ENCODE measurements at places on chromosomes 1 and 21.

DNA sequence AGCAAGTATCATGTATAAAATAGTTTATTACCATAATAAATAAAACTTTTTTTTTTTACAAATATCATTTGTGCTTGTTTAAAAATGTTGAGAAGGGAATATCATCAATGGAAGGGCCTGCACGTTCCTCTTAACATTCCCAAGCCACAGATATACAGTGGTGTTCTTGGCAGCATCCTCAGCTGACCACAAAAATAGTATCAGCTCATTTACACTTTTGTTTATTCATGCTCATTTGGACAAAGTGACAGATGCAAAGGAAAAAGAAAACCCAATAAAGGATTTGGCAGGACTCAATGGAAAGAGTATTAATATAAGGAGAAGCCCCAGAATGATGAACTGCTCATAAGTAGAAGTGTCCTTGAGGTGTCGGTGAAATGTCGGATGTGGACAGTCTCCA lies 349.6 kb downstream of the HHAT start:
- no peak for DNase-seq

DNA sequence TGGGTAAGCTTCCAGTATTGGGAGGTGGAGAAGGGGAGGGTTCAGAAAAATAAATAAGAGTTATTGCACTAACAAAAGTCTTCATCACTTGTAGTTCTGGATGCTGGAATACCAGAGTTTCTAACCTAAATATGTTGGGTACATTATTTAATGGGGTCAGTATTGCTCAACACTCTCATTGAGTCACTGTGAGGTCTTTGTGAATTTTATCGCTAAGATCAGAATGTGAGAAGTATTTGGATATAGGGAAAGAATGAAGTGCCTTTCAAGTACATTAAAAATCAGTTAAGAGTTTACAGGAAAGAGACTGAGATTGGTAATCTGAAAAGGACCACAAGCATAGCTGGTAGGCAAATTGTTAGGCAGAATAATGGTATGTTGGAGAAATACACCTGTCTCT lies 8.8 kb downstream of the SNRPE start:
- no peak for DNase-seq

DNA sequence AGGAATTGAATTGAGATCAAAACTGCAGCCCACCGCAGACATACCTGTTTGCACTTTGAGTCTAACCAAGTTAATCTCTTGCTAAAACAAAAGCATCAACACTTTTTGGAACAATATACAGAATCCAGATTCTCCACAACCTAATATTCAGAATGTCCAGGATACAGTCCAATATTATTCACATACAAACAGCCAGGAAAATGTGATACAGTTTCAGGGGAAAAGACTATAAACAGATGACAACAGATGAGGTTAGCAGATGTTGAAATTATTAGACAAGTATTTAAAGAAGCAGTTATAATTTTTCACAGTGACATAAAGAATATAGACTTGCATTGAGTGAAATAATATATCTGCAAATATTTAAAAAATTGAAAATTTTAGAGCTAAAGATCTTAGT lies 678.1 kb upstream of the CXADR start:
- no peak for DNase-seq

- DNase-seq = no peak
Measured at GRCh38 chr1:147072482-147073432, 99.5 kb downstream of the PRKAB2 start.

DNA sequence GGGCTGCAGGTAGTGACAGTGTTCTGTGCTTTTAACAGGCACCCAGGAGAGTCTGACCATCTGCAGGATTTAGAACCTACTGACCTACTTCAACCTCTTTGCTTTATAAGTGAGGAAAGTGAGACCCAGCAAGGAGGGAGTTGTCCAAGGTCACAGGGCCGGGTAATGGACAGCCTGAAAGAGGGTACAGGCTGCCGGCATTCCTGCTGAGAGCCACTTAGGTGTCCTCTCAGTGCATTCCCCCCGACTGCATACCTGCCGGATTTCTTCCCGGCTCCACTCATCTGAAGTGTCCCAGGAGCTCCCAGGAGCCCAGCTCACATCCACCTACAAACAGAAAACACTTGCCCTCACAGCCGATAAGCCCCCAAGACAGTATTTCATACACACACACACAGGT lies 13.9 kb downstream of the PHLDA3 start:
- no peak for DNase-seq

DNA sequence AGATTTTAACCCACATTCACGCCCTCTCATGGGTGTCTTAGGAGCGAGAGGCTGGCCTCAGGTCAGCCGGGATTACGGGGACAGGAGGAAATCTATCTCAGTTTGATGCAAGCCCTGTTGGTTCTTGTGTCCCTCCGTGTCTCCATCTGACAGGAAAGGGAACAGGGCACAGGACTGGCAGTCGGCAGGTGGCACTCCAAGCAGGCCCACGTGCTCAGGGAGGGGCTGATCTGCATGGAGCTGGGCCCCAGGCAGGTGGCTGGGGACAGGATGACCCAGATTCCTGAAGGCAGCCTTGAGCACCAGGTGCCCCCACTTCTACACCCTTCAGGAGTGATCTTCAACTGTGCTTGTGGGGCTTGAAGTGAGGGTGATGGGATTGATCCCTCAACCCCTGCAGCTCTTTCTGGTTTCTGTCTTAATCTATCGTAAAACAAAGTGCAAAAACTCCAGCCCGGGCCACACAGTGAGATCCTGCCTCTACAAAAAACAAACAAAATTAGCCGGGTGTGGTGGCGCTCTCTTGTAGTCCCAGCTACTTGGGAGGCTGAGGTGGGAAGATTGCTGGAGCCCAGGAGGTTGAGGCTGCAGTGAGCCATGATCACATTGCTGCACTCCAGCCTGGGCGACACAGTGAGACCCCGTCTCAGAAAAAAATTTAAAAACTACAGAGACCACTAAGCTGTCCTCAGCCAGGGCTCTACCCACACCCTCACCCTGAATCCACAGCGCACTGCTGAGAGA lies 8.3 kb downstream of the PLEKHG5 start:
- peak; percentile 83 for DNase-seq

DNA sequence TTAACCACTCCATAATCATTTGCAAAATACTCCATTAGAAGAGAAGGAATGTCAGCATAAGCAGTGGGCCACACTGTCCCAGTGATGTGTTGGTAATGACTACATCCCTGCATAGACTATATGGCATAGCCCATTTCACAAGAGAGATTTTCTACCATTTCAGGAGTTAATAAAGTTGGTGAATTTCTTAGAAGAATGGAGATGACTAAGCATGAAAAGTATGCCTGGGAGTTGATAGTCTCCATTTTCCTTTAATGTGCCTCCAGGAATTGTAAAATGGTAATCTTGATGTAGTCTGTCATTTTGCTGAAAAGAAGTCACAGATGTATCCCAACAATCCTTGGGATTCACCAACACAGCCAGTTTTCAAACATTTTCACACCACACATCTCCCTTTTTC lies 608.8 kb upstream of the CHRM3 start:
- DNase-seq = no peak

DNA sequence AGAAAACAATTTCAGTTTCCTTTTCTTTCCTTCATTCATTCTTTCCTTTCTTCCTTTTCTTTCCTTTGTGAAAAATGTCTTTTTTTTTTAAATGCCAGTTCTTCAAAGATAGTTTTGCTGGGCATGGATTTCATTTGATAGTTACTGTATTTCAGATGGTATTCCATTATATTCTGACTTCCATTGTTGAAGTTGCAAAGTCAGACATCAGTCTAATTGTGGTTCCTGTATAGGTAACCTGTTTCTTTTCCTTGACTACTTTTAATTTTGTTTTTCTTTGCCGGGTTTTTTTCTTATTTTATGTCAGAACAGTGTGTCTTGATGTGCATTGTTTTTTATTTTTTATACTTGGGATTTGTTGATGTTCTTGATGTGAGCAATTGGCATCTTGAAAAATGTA lies 40.4 kb upstream of the MPC2 start:
- DNase-seq = no peak

- DNase-seq = no peak
Measured at GRCh38 chr1:244056577-244056976, 5.5 kb downstream of the ZBTB18 start.

- no peak for DNase-seq
Measured at GRCh38 chr1:145917595-145917994, 922 bp downstream of the PEX11B start.

- DNase-seq = peak; percentile 75
Measured at GRCh38 chr1:18820791-18821641, 38.4 kb downstream of the TAS1R2 start.

DNA sequence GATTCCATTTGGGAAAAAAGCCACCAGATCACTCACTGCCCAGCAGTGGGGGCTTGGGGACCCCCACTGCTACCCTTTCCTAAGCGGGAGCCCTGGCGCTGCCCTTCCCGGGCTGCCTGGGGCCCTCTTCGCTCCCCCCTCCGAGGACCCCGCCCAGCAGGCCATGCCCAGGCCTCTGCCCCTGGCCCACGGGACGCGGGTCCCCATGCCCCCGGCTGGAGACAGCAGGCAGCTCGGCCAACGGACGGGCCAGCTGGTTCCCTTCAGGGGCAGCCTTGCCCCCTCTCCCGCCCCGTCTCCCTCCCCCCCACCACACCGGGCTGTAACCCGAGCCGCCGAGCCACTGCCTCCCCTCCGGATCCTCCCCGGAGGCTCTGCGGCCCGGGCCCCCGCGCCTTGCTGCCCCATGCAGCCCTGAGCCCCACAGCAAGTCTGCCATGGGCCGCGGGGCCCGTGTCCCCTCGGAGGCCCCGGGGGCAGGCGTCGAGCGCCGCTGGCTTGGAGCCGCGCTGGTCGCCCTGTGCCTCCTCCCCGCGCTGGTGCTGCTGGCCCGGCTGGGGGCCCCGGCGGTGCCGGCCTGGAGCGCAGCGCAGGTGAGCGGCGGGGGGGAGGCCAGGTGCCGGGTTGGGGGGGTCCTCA lies at the start of gene MMP23B:
MMP23B (plus strand) TSS at position 392 of the 639 bp plus-strand sequence; CDS start at position 438, 46 bp downstream.
- no peak for DNase-seq

DNA sequence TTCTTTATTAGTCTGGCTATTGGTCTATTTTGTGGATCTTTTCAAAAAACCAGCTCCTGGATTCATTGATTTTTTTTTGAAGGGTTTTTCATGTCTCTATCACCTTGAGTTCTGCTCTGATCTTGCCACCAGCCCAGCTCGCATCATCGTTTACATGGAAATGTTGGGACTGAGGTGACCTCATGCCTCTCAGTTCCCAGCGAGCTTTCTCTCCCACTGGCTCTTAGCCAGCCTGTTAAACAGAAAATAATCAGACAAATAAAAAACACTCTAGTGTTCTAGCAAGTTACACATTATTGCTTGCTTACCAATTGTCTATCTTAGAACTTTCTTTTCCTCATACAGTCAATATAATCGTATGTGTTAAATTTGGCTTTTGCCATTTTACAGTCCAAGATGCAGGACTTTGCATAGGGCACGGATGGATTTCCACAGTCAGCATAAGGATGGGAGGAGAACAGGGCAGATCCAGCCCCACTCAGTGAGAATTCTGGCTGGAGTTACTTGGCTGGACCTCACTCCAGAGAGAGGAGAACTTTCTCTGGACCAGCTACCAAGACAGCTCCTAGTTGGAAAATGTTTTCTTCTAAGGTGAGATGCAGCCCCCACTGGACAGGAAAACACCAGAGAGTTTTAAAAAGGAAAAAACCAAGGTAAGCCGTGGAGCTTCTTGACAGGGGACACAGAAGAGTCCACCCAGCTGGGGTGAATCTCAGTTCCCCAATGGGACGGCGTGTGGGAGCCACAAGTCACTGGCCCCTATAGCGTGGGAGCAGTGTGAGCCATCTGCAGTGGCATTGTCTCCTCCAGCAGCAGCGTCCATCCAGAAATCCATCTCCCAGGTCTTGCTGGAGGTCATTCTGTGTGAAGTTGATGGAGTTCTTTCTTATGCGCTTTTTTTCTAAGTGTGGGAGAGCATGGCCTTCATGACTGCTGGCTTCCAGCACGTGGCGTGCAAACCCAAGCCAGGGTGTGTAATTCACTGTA lies 17.6 kb downstream of the PGBD2 start:
- DNase-seq = no peak

DNA sequence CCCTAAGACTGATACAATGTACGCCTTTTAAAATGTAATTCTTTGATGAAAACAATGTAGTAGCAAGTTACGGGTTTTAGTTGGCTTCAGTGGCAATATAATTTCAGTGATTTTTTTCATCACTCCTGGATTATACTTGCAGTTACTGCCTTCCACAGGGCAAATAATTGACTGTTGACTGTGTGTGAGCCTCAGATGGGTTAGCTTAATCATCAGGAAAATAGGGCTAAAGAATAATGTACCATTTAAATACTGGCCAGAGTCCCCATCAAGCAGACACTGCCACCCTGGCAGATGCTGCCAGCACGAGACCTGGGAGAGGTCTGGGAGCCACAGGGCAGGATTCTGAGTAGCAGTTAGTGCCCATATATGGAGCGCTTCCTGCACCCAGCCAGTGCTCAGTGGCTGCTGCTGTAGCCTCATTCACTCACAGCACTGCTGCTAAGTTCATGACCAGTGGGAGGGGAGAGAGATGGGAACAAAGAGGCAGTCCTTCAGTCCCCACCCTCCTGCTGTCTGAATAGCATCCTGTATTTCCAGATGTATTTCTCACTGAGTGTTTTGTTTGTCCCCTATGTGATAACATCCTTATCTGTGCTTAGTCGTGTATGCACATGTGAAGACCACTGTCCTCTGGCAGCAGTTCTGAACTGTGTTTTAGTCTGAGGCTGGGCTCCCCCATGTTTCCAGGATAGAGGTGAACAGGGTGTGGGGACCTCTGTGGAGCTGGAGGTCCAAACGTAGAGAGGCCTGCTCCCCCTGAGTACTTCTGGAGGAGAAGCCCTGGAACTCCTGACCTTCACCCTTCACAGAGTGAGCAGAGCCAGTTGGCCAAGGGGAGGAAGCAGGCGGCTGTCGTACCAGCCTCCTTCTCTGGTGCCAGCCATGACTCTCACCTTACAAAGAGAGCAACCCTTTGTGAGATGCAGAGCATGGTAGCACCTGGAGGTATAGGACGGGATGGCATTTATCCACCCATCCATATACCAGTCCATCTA lies 80.4 kb downstream of the ADARB1 start:
- peak; percentile 11 for DNase-seq

DNA sequence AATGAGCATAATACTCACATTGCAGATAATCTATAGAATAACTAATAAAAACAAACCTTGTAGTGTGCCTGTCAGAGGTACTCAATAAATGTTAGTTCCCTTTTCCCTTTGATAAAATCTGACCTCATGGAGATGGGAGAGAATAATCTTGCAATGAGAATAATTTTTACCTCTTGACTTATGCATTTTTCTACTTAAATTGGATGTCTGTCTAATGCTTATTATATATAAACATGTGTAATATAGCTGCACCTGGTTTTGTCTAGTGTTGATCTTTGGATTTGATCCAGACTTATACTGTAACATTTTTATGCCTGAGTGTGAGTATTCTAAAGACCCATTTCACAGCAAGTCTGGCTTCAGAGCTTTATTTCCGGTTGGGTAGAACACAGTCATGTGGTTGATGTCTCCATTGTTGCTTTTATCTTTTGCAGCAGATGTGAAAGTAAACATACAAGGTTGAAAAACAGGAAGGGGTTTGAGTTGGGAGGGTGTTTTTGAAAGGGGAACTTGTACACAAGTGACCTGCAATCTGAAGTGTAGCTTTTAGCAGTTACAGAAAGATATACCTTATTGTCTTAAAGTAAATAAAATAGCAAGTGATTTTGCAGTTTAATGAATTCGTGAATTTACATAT lies 12.4 kb downstream of the EPB41 start:
- peak; percentile 37 for DNase-seq

DNA sequence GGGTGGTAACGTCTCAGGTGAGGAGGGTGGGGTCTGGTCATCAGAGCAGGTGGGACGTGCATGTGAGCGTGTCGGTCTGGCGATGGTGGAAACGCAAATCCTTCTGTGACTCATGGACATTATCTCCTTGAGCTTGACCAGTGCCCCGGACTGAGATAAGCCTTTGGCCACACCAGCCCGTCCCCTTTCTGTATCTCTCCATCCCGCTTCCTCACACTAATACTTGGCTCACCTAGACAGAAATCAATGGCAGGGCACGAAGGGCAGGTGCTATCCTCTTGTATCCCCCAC lies 7.9 kb upstream of the AQP10 start:
- DNase-seq = no peak

All from colonic mucosa (tissue), 4 donors.